ENCODE measurements at places on chromosomes 6 and 20.

DNA sequence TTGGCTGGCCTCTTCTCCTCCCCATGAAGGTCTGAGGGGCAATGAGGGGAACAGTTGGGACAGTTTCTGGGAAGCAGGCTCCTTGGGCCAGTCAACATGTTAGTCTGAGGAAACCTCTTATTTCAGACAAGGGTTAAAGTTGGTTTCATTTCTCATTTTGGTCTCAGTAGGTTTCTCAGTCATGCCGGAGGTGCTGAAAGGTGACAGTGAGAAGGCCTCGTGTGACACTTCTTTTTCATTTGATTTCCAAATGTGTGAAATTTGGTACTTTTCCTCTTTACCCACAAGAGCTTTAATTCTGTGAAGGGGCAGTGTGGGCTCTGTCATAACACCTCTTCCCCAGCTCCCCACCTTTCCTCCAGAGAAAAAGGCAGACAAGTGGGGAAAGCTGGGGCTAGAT is 7.5 kb upstream of the GLP1R start:
- no peak for DNase-seq

DNA sequence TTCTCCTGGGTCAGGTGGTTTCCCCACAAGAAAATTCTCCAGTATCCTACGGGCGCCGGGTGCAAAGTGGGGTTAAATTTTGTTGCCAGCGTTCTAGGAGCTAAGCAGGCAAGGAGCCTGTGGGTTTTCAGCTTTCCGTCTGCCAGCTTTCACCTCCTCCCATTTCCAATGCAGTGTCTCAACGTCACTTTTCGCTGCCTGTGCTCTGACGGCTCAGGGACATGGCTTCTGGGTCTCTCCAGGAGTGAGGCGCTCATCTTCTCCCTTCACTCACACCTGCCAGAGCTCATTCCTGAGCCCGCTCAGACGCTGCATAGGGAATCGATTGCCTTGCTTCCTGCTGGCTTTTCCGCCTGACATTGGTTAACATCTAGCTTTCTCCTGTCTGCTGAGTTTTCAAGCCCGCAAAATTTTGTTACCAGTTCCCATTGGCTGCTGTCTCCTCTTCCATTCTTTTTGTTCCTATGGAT is 7.3 kb upstream of the NAA20 start:
- no peak for DNase-seq

DNA sequence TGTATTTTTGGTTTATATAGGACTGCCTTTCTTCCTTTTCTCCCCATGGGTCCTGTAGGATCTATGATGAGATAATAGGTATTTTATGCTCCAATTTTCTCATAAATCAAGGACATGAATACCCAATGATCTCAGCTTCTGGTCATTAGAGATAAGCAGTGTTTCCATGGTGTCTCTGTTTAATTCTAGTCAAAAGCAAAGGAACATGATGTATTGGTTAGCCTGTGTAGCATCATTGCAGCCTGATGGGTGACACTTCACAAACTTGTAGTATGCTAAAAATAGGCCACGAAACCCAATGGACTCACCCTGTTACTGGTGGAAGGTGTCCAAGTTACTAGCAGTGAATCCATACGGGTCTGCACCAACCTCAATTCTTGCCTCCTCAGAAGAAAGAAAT is 116.2 kb upstream of the SNX9 start:
- DNase-seq = no peak

- no peak for DNase-seq
Observed at GRCh38 chr6:28634761-28635546, 109.3 kb downstream of the GPX5 start.

DNA sequence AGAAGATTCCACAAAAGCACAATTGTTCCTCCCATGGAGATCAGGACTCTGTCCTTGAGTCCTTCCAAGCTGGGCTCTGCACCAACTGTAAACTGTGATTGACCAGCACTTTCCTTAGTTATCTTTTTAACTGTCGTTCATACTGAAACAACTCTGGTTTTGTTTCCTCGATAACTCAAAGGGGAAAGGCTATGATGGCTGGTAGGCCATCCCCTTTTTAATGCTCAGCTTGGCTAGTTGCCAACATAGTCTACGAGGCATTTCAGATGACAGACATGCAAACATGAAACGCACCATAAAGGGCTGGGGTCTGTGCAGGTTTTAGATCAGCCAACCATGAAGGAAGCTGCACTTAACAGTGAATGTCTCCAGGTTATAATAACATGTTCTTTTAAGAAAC is 497.1 kb upstream of the ARID1B start:
- DNase-seq = no peak

- DNase-seq = no peak
Observed at GRCh38 chr6:9914951-9915350, 499.9 kb downstream of the TFAP2A start.

GRCh38 chr6:78942446-78942845 is 75.1 kb downstream of the IRAK1BP1 start:
- DNase-seq = no peak

- no peak for DNase-seq
Observed at GRCh38 chr6:85417336-85417735, 32.5 kb upstream of the NT5E start.
